ENCODE measurements at places on chromosomes 4 and X. TPM values are rescaled to one million over a fixed set of nuclear protein-coding genes. Genes with fewer than 3 reads are reported as not detected.

The GAGE12E gene
- not detected for total RNA-seq

DNA sequence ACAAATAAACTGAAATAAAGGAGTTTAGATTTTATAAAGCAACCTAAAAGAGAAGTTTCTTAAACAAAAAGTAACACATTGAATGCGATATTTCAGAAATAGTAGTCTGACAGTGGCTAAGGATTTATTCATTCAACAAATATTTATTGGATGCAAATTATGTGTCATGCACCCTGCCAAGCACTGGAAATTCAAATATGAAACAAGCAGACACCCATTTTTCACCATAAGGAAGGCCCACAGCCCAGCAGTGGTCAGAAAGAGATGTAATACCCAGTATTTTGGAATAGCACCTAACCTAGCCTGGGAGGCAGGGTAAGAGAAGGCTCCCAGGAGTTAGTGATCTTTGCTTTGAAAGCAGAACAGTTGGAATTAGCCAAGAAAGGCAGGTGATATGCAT is 855.1 kb upstream of the TENM3 start:
- DNase-seq, result no peak

- no peak for DNase-seq
Observed at GRCh38 chr4:8332891-8333331, 63.4 kb downstream of the HTRA3 start.

The CSAG2 gene
- total RNA-seq, result not detected

- DNase-seq, result no peak
Observed at GRCh38 chrX:124931241-124931640, 388.4 kb upstream of the TEX13C start.

The NEIL3 gene
- total RNA-seq, result 5.0 TPM

- no peak for DNase-seq
Observed at GRCh38 chrX:107610667-107611066, 17.6 kb upstream of the PRPS1 start.

The NFKB1 gene
- 36.2 TPM for total RNA-seq

DNA sequence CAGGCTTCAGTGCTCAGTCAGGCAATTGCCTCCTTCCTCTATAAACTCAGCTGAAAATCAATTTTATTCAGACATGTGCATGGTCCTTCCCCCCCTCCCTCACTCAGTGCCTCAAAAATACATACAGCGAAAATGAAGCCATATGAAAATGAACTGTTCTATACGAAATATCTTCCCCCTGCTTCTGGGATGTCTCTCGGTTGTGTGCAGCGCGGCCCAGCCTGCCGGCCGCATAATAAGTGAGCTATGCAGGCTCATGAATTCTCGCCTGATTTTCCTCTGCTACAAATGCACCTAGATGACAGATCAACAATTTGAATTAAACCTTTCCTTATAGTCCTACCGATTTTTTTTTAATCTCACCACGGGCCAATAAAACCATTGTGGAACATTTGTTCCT is 252.9 kb downstream of the CRLF2 start:
- no peak for DNase-seq

DNA sequence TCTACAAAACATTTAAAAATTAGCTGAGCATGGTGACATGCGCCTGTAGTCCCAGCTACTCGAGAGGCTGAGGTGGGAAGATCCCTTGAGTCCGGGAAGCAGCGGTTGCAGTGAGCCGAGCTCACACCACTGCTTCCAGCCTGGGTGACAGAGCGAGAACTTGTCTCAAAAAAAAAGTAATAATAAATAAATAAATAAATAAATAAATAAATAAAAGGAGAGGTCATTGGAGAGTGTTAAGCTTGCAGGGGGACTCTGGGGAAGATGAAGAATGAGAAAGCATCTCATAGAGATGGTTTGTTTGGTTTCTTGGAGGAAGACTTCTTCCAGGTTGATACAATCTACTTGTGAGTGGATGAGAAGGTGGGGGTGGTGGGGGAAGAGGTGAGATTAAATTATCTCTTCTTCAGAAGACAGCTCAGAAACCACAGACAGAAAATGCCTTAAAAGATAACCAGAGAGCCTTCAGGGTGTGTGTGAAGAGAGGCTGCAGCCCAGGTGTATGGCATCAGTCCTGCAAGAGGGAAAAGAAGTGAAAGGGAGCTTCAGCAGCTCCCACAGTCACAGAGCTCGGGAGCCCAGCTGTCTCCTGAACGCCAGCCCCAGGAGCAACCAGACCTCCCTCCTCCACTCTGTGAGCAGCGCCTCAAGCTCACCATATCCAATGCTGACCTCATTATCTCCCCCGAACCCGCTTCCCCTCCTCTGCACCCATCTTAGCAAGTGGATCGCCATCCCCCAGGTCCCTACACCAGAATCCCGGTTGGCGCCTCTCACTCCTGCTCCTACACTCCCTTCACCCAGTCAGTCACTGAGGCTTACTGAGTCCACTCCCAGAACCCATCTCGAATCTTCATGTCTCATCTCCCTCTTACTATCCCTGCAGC is 48.2 kb downstream of the RBM47 start:
- no peak for DNase-seq

DNA sequence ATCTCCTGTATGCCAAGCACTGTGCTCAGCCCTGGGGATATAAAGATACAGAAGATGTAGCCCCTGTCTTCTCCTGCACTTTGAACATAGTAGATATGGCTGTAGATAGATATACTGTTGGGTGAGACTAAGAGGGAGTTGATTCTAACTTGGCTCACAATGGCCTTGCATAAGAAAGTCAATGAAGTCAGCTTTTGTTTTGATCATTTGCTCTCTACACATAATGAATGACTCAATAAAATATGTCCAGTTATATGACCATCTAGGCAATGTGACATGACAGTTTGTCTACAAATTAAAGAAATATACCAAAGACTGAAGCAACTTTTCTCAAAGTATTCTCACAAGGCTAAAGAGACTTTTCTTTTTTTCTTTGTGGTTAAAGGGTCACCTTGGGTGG is 147.6 kb upstream of the DIPK2B start:
- no peak for DNase-seq

Measured in skin of body (tissue), 3 donors.